Activated CD8-positive, alpha-beta memory T cell treated with anti-CD3 and anti-CD28 coated beads for 24 hours (primary cell): ENCODE measurements at places on chromosomes 4 and X.

- DNase-seq = no peak
These were observed 2.2 kb downstream of the PLXNA3 start for GRCh38 chrX:154460326-154460725.

- DNase-seq = no peak
These were observed 102.0 kb upstream of the PDE5A start for GRCh38 chr4:119730671-119730950.

DNA sequence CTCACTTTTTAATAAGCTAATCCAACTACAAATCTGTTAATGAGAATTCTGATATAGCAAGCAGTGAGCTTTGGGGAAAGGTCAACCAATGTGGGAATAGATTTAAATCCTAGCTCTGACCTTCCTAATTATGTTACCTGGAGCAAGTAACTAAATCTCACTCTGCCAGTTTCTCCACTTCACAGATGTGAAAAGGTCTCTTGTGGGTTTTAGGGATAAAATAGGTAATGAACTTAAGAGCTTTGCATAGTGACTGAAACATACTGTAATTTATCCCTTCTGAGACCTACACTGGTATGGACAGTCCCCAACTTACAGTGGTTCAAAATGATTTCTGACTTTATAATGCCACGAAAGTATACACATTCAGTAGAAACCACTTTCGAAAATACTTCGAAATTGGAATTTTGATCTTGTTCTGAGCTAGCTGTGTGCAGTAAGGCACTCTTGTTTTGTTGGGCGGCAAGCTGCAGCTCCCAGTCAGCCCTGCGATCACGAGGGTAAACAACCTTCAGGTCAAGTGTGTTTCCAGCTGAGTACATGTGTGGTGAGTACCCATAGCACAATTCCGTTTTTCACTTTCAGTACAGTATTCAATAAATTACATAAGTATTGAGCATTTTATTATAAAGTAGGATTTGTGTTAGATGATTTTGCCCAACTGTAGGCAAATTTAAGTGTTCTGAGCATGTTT is 93.7 kb downstream of the ADGRL3 start:
- DNase-seq = no peak

GRCh38 chr4:24885342-24885741 is 27.5 kb downstream of the CCDC149 start:
- DNase-seq = no peak

DNA sequence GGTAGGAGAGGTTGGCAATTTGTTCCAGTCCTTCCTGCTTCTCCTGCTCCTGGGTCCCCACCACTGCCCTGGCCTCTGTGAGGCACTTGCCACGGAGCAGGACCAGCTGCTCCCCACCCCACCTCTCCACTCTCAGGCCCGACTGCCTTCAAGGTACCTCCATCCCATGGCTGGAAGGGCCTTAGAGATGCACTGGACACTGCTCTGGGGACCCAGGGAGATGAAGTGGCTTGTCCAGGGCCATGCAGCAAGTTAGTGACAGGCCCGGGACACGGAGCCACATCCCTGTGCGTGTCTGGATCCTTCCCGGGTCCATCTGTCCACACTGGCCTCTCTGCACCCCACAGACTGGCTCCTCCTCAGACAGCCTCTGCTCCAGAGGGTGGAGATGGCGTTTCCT is 105.3 kb downstream of the CPZ start:
- peak; percentile 32 for DNase-seq

DNA sequence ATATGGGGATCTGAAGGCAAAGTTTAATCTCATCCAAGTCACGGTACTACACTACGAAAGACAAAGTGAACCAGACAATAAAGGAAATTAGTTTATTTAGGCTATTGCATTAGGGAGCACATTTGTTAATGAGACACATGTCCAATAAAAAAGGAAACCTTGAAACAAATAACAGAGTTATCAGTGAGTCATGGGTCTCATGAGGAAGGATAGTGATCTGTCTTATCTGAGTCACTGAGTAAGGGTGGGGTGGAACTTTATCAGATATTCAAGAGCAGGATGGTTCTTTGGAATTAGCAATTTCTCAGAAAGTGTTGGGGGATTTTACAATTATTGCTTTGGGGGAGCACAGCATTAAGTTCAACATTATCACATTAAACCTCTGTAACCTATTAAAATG is 188.9 kb upstream of the IL1RAPL1 start:
- DNase-seq = no peak
